ENCODE measurements at places on chromosomes 12 and 14.

- no peak for DNase-seq
These were observed 79.9 kb downstream of the WASHC3 start for GRCh38 chr12:101981868-101982267.

DNA sequence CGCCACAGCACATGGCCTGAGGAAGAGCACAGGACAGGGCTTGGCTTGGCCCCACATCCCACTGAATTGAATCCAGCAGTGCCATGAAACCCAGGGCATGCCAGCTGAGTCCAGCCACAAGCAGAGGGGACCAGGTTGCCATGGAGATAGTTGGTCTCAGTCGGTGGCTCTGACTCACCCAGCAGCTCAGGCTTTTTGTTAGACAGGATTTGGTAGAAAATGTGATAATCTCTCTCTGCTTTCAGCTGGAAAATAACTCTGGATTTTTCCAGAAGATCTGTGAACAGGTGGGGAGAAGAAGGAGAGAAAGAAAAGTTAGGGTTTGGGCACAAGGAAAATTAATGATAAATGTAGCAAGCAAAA, 4.8 kb downstream of the MYH7 start:
- no peak for DNase-seq

- DNase-seq, result no peak
These were observed 243.0 kb upstream of the TMTC1 start for GRCh38 chr12:30026621-30027234.

GRCh38 chr12:62783881-62784280, 151.1 kb downstream of the PPM1H start:
- no peak for DNase-seq

DNA sequence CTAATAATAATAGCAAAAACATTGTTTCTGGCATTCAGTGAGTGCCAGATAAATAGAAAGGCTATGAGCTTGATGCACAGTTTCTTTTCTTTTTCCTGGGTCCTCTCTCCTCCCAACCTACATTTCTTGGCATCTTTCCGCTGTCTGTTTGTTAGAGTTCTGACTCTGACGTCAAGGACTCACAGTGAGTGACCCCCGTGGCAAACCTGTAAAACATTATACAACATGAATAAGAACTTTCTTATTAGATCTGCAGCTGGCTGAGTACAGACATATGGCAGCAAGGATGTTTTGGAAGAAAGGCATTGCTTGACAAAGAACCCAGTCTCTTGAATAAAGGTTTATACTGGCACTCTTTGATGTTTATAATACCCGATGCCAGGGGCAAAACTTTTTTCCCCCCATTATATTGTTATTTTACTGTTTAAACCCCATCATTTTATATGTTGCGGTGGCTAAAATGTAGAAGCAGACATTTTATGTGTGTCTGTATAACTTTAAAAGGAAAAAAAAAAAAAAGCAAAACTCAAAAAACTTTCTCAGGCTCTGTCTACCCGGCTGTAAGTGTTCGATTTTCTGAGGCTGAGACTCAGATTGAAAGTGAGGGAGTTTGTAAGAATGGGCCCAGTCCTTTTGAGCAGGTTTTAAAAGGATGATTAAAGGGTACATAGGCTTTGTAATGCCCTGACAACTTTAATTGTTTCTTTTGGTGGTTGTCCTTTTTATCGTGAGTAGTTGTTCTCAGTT, 159.3 kb downstream of the PDE3A start:
- no peak for DNase-seq

DNA sequence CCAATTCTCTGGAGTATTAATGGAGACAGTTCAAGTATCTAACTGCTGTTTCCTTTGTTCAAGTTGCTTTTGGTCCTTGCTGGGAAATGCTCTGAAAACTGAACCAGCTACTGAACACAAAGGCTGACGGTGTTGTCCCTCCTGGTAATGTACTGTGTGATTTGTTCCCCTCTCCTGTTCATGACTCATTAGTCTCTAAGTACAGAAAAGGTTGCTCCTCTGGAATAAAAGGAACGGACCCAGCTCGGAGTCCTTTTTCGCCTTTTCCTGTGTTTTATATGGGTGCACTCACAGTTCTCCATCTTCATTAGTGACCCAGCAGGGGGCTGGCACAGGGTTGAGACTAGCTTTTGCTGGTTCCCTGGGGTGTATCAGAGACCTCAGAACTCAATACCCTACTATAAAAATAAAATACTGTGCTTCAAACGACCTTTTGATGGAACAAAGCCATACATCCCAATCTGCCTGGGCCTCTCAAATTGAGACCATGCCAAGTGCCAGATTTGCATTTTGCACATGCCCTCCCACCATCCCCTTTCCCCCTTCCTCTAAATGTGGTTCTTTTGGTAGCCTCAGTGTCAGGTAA, 269.7 kb downstream of the RAD51B start:
- DNase-seq, result no peak

GRCh38 chr12:103495469-103496456, at the start of gene C12orf42:
Gene C12orf42, minus strand, starts transcription at chr12:103495968. Its CDS starts 17,542 bp downstream, at chr12:103478426.
- DNase-seq, result no peak

DNA sequence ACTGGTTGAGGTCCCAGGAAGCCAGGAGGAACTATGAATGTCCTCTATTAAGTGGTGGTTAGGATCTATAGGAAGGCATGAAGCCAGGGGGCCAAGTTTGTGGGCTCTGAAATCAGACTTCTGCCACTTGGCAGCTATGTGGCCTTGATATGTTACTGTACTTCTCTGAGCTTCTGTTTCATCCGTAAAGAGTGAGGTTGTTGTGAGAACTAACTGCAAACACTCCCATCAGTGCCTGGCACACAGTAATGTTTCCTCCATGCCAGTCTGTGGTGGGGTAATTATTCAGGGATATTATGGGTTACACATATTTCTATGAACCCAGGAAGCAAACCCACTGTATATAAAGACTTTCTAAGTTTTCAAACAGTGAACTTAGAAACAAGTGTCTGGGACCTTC, 57.4 kb downstream of the PLXNC1 start:
- no peak for DNase-seq

GRCh38 chr12:124147575-124147974, 147.3 kb upstream of the RFLNA start:
- no peak for DNase-seq

GRCh38 chr14:21022686-21023085, 2.2 kb downstream of the NDRG2 start:
- no peak for DNase-seq

GRCh38 chr12:9669534-9669933, at the start of gene CLEC2D:
Gene CLEC2D, plus strand, starts transcription at chr12:9669713. Its CDS starts 22 bp downstream, at chr12:9669735.
- DNase-seq, result no peak

DNA sequence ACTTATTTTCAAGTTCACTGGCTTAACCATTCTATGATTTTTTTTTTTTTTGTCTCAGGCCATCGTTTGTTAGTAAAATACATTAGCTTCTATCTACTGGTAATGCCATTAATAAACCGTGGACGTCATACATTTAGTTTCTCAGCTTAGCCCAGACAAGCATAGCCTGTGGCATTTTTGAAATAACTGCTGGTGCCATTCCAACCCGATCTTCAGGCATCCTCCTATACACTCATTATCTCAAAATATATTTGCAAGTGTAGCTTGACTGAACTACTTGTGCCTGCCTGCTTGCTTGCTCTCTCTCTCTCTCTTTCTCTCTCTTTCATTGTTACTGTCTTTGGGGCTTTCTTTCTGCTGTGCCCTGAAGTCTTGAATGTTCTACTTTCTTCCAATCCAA, 12.7 kb upstream of the MBIP start:
- no peak for DNase-seq

DNA sequence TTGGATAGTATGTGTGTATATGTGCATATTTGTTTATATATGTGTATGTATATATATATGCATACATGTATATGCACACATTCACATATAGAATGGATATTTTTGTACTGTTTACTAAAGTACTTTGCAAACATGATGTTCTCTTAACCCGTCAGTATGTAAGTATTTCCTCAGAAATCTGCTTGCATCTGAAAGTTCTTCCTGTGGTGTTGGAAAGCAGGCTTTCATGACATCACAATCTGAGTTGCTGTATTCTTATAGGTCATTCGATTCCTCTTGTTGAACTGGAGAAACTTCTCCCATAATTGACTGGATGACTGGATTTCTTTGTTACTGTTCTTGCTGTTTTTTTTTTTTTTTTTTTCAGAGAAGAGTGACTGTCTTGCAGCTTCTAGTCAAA, 29.1 kb downstream of the GABARAPL1 start:
- DNase-seq, result no peak

GRCh38 chr12:19529951-19530636, 90.8 kb downstream of the AEBP2 start:
- no peak for DNase-seq

- no peak for DNase-seq
These were observed 32.0 kb downstream of the SSH1 start for GRCh38 chr12:108825201-108825950.

- DNase-seq, result no peak
These were observed 68.5 kb upstream of the BEGAIN start for GRCh38 chr14:100655741-100656085.

GRCh38 chr12:19194963-19195362, 65.4 kb downstream of the PLEKHA5 start:
- DNase-seq, result no peak

DNA sequence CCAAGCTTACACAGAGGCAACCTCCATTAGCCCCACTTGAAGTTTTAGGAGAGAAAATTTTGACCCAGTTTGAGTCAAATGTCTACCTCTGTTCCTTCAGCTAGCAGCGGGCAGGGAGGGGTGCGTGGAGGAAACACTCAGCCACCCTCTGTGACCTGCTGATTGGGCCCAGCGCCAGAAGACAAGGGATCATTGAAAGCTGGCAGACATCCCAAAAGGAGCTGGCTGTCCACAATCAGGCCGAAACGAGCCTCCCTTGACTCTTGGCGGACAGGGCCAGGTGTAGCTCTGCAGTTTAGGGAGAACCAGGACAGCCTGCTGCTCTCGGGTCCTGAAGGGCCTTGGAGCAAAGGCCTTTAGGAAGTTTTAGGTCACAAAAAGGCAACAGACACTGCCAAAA, 41.3 kb downstream of the CD9 start:
- DNase-seq, result no peak

DNA sequence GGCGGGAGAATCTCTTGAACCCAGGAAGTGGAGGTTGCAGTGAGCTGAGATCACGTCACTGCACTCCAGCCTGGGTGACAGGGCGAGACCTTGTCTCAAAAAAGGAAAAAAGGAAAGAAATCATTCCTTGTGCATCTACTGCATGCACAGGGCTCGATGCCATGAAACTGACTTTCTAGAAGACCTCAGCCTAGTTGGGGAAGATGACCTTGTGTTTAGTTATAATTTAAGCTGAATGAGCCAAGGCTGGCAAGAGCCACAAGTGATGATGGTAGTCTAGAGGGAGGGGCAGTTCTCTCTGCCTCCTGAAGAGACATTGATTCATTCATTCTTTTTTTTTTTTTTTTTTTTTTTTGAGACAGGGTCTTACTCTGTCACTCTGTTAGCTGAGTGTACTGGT, 24.2 kb downstream of the ACACB start:
- no peak for DNase-seq

DNA sequence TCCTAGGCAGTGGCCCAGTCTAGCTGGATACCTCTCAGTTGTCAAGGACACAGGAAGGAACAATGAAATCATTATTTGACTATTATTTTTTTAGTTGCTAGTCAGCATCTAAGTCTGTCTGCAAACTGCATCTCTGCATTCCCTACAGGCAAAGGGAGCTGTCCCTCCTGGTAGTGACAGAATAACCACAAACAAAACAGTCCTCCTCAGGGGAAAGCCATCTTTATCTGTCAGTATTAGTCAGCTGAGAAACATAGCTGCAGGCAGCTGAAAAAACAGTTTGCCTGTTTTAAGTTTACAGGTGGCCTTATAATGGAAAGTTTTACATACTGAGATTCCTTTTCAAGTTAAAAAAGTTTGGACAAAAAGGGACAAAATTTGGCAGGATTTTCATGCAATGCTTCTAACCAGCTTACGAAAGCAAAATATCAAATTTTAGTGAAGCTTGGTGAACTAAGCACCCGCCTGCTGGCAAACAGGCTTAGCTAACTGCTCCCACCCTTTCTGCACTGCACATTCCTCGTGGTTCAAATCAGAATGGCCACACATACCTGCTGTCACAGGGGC, 29.5 kb downstream of the SLC25A21 start:
- no peak for DNase-seq

DNA sequence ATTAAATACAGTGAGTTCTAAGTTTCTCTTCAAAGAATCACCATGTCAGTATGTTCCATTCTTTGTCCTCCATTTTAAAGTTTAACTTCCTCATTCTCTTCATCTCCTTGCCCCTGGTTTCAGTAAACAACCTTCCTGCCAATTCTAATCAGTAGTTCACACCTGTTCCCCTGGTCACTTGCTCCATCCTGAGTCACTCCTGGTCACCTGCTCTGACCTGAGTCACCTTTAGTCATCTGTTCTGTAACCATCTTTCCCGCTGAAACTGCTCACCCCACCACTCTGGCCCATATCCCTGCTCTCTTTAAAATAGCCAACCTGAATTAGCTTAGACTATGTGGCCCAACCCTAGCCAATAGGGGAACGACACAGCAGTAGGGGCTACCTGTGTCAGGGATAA, 1447.4 kb upstream of the TMEM132C start:
- no peak for DNase-seq

GRCh38 chr14:96206461-96206860, 1.8 kb downstream of the BDKRB2 start:
- DNase-seq, result no peak

DNA sequence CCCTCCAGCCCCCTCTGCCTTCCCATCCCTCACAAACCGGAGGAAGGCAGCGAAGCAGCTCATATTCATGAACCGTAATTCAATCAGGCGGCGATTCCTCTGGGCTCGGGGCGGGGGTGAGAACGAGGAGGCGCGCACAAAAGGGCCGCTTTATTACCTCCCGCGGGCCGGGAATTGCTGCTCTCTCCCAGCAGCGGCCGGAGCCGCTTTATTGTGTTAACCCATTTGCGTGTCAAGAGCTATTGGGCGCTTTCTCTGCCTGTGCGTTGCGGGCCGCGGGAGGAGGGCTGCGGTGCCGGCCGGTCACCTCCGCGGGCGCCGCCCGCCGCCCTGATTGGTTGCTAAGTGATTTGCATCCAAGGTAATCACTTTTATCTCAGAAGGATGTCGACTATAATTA, 4.8 kb downstream of the FAM222A start:
- DNase-seq, result no peak

DNA sequence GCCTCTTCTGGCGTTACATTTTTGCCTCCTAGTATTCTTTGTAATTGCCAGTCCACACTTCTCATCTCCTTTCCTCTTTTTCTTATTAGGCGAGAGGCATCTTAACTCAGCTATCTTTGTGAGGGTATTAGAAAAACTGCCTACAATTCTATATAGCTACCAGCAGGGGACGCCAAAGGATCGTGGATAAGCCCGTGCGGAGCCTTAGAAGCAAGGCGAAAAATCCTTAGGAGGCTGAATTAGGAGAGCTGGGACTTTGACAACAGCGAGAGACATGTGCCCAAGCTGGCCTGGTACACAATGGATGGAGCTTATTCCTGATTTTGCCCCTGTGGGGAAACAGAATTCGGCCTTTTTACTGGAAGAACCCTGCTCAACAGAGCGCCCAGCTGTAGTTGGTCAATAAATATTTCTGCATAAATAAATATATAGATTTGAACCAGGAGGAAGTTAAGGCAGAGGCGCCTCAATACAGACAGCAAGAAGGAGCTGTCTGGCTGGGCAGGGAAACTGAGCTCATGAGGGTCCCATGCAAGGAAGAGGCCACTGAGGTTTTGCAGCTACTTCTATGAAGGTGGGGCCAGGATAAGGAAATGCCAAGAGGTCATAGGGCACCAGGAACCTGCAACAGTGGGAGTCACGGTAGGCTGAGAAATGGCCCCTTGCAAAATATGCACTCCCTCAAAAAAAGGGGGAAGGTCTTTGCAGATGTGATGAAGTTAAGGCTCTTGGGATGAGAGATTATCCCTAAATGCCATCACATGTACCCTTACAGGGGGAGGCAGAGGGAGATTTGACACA, 14.6 kb upstream of the RBM19 start:
- no peak for DNase-seq
